Skin of body (tissue), 3 donors: ENCODE measurements at places on chromosomes 1 and 21. TPM values are rescaled to one million over a fixed set of nuclear protein-coding genes. Genes with fewer than 3 reads are reported as not detected.

Gene OR11L1
- not detected for total RNA-seq

Gene SERINC2
- 4.4 TPM for total RNA-seq

Gene IKBKE
- 6.5 TPM for total RNA-seq

Gene POFUT2
- total RNA-seq: 31.3 TPM

Gene ANKRD35
- total RNA-seq: 12.9 TPM

Gene CYP4A11
- total RNA-seq: not detected

Gene SPRR2A
- 1.6 TPM for total RNA-seq

Gene IVL
- total RNA-seq: 71.5 TPM

Gene FGR
- total RNA-seq: 9.6 TPM

Gene KLHDC8A
- 1.3 TPM for total RNA-seq

Gene C1orf94
- 0.10 TPM for total RNA-seq

Gene CFAP57
- total RNA-seq: 0.39 TPM

Gene CCDC24
- total RNA-seq: 2.0 TPM

Gene OPN3
- total RNA-seq: 11.9 TPM

Gene DNAJC28
- total RNA-seq: 1.6 TPM

Gene C1orf174
- 15.4 TPM for total RNA-seq

Gene EDARADD
- total RNA-seq: 3.0 TPM

Gene YBEY
- total RNA-seq: 13.0 TPM

Gene CA14
- 0.69 TPM for total RNA-seq

Gene E2F2
- total RNA-seq: 8.1 TPM

Gene FABP3
- total RNA-seq: 36.1 TPM

Gene TINAGL1
- 28.6 TPM for total RNA-seq
